ENCODE measurements at places on chromosomes 16 and 17.
A peak's percentile ranks its signal among the peaks of the same experiment; 100 is the strongest.

GRCh38 chr16:11964761-11965551, at the start of gene TNFRSF17:
Gene TNFRSF17, plus strand, starts transcription at chr16:11965210. Its CDS starts 115 bp downstream, at chr16:11965325.
- no peak for DNase-seq

- no peak for DNase-seq
These were observed 6.1 kb downstream of the PYCARD start for GRCh38 chr16:31196324-31197088.

GRCh38 chr17:30074730-30075129, 41.9 kb upstream of the NSRP1 start:
- no peak for DNase-seq

GRCh38 chr16:83205896-83206295, 579.1 kb downstream of the CDH13 start:
- no peak for DNase-seq

DNA sequence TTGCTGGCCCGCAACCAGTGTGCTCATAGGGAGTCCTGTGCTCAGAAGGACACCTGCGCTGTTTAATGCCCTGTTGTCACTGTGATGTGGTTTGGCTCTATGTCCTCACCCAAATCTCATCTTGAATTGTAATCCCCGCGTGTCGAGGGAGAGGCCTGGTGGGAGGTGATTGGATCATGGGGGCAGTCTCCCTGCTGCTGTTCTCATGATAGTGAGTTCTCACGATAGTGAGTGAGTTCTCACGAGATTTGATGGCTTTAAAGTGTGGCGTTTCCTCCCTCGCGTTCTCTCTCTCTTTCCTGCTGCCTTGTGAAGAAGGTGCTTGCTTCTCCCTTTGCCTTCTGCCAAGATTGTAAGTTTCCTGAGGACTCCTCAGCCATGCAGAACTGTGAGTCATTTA, 66.8 kb downstream of the AKAP1 start:
- DNase-seq, result no peak

GRCh38 chr17:82012640-82013295, 9.9 kb downstream of the CENPX start:
- no peak for DNase-seq

- DNase-seq, result no peak
These were observed 292.8 kb downstream of the SEC14L1 start for GRCh38 chr17:77433385-77434135.

- peak; percentile 31 for DNase-seq
These were observed 639 bp downstream of the MIF4GD start for GRCh38 chr17:75270218-75270965.

- DNase-seq, result no peak
These were observed 69.0 kb downstream of the GRIN2A start for GRCh38 chr16:10113248-10113647.

DNA sequence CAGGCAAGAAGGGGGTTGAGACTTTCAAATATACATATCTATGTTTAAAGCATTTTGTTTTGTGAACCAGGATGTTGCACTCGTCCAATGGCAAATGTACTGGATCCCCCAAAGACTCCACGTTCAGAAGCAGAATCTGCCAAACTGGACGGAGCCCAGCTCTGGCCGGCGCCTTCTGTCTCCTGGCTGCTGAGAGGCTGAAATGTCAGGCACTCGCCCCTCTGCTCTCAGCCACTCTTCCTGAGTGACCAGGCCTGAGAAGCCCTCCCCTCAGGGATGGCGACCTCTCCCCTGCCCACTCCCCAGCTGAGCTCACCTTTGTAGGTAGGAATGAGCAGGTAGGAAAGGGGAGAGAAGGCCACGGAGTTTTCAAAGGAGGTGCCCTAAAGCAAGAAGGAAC, 187.5 kb upstream of the FOXF1 start:
- DNase-seq, result no peak

DNA sequence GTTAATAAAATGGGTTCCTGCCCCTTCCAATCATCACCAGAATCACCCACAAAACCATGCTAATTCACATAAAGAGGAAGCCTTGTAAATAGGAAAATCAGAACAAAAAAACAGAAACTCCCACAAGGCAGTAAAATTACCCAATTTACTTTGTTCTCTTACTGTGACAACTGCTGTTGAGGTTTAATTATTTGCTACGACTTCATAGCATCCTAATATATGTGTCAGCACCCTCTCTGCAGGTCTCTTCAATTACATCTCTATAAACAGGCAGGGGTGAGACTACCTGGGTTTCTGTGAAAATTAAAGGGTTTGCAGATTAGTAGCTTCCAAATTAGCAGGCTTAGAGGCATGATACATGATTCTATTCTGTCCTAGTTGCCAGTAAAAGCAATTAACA, 2.7 kb downstream of the WDR59 start:
- no peak for DNase-seq

GRCh38 chr17:60493847-60494321, 32.2 kb downstream of the APPBP2 start:
- DNase-seq, result no peak

GRCh38 chr16:17437127-17437720, 33.5 kb downstream of the XYLT1 start:
- no peak for DNase-seq

DNA sequence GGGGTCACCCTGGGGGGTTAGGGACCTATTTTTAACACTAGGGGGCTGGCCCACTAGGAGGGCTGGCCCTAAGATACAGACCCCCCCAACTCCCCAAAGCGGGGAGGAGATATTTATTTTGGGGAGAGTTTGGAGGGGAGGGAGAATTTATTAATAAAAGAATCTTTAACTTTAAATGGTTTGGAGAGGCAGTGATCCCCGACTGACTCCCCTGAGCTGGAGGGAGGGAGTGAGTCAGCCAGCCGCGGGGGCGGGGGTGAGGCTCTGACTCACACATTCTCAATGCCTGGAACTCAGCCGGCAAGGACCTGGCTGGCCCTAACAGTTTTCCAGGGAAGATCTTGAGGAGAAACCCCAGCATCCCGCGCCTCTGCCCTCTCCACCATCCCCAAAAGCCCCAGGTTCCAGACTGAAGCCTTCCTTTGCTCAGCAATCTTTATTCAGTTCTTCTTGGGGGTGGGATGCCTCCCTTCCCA, 1.5 kb downstream of the HCFC1R1 start:
- DNase-seq, result no peak

- DNase-seq, result no peak
These were observed 7.7 kb upstream of the KRT38 start for GRCh38 chr17:41448506-41448905.

GRCh38 chr16:48879223-48880122, 269.5 kb upstream of the N4BP1 start:
- DNase-seq, result no peak

DNA sequence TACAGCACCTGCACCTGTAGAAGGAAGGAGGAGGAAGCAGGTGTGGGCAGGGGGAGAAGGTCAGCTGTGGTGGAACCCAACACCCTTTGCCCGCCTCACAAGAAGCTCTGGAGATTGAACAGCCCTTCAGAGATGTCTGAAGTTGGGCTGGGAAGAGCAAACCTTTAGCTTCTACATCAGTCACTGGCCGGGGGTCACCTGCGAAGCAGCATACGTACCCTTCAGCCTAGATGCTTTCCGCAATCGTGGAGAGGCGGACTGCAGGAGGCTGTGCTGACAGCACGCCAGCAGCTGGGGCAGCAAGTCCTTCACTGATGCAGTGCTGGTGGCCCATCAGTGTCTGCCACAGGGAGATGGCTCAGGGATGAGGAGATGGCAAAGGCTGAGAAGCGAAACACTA, 5.2 kb upstream of the HS3ST3B1 start:
- no peak for DNase-seq

DNA sequence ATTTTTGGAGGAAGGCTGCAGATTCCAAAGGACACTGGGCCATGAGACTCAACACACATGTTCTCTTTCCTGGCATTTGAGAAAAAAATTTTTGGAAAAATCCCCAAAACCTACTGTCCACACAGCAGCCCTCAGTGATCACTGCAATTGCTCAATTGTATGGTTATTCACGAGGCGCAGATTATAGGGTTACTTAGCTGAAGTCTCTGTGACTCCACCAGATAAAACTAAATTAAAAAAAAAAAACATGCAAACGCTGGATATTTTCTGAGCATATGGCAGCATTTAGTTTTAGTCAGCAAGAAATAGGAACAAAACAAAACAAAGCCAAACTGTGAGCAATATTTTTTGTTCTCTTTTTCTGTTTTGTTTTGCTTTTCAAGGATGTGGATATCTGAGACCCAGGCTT, 83.8 kb upstream of the FAM20A start:
- DNase-seq, result no peak

DNA sequence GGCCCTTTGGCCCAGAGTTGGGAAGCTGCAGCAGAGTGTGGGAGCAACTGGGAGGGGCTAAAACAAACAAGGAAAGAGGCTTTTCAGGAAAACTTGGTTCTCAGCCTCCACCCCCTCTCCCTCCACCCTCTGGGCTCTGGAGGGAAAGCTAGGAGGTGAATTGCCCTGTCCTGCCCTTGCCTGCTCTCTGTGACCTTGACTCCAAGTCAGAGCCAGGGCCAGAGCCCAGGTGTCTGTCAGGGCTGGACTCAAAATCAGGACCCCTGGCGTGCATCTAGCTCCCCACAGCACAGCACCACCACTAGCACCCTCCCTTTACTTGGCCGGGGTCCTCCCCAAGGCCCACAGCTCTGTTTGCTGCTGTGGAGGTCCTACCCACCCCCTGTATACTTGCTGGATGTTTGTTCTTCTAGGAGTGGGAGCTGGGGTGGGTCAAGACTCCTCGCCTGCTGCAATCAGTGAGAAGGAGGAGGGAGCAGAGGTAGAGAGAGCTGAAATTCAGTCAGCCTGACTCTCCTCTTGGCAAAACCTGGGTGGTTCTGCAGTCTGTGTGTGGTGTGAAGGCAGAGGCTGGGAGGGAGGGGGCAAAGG, 2.8 kb upstream of the NR1D1 start:
- DNase-seq, result no peak

GRCh38 chr17:67990909-67991308, 5.4 kb downstream of the C17orf58 start:
- no peak for DNase-seq

- no peak for DNase-seq
These were observed 370 bp downstream of the EVPL start for GRCh38 chr17:76026714-76027158.

DNA sequence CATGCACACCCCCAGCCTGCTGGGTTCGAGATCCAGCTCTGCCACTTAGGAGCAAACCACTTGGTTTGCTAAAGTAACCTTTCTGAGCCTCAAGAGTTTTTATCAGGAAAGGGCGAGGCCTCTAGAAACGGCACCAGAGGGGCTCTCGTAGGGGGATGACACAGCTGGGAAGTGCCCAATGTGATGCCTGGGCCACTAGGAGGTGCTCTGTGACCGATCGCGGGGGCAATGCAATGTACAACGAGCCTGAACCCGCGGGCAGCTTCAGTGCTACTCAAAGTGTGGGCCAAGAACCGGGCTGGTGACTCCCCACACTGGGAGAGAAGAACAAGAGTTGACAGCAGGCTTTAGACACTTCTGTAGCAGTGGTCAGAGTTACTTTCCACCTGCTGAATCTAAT, 9.4 kb downstream of the C16orf89 start:
- no peak for DNase-seq

DNA sequence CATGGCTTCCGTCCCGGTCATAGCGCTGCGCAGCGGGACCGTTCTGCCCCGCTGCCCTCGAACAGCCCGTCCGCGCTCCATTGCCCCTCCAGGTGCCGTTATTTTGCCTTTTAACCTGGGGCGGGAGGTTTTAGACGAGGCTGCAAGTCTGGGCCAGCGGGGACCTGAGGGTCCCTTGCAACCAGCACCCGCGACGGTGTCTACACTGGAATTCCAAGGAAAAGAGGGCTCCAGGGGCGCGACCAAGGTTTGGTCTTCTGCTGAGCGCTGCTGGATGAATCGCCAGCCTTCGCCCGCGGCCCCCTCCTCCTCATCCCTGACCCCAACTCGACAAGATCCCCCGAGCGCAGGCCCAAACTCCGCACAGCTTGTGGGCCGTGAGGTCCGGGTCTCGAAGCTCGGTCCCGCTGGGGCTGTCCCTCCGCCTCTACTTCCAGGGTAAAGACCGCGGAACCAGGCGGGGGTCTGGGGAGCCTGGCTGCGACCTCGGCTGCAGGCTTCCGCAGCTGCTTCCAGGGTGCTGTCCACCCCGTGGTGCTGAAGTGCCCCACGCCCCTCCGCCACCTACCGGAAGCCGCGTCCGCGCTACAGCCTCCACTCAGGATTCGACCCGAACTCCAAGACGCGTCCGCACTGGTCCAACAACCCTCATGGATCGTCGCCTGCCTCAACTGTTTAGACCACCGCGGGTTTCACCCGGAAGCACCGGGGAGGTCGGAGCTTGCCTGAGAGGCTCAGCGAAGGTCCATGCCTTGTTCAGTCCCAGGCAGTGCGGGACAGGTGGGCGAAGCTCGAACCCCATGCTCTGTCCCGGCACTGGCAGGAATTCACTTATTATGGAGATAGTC, 10.1 kb upstream of the CA4 start:
- DNase-seq, result no peak

DNA sequence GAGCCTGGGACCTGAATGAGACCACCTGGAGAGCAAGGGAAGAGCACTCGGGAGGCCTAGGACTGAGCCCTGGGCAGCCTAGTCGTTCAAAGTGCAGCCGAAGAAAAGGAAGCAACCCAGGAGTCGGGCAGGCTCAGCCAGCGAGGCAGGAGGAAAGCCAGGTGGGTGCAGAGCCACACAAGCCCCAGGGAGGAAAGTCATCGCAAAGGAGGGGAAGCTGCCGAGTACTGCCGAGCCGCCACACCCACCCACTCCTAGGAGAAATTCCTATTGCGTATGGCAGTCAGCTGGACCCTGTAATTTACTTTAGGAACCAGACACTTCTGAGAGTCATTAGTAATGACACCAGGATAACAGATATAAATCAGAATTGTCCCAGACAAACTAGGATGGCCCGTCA, 187.6 kb downstream of the KATNIP start:
- no peak for DNase-seq

DNA sequence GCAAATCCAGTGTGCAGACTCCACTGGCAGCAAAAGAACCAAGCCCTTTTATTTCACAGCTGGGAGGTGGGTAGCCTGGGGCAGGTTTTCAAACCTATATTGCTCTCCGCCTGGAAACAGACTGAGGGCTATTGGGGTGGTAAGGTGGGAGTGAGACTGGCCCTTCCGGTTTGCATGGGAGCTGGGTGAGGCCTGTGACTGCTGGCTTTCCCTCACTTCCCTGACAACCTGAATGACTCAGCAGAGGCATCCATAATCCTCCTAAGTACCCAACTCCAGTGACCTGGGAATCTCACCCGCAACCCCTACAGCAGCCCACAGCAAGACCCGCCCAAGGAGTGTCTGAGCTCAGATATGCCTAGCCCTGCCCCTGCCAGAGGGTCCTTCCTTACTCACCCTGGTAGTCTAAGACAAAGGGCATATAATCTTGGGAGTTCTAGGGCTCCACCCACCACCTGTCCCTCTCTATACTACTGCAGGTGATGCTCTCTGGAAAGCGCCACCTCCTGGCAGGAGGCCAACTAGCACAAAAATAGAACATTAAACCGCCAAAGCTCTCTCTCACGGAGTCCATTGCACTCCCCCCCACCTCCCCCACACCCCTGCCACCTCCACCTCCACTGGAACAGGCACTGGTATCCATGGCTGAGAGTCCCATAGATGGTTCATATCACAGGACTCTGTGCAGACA, 602.0 kb upstream of the C16orf82 start:
- no peak for DNase-seq

DNA sequence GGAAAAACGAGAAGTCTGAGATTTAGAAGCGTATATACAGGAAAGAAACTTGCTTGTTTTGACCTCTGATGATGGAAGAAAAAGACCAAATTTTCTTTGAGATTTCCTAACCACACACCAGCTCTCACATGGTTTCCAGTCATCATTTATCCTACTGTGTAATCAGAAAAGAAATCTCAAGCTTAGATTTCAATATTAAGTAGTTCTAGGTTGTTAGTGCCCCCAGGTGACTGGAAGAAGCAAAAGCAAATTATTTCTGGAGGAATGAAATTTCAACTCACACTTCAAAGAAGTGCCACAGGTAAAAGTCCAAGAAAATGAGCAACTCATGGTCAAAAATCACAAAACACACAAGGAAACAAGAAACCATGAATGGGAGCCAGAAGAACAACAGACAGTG, 51.8 kb upstream of the KDM6B start:
- DNase-seq, result no peak
